NCI-H524 (cell line): ENCODE measurements at places on chromosomes 13 and 19.
A peak's percentile ranks its signal among the peaks of the same experiment; 100 is the strongest.

- no peak for DNase-seq
These were observed 19.3 kb downstream of the CCNE1 start for GRCh38 chr19:29831041-29831548.

DNA sequence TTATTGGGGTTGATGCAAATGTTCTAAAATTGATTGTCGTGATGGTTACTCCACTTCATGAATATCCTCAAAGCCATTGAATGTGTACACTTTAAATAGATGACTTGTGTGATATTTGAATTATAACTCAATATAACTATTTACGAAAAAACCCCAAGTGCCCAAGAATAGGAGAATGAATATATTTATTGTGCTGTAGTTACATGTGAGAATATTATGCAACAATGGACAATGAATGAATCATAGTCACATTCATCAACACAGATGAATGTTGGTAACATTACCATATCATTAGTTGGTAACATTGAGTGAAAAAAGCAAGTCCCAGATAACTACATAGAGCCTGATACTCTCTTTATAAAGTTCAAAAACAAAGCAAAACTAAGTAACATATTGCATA lies 127.8 kb upstream of the UBL3 start:
- DNase-seq: no peak

- DNase-seq: no peak
These were observed 26.0 kb upstream of the FBL start for GRCh38 chr19:39871886-39872866.

DNA sequence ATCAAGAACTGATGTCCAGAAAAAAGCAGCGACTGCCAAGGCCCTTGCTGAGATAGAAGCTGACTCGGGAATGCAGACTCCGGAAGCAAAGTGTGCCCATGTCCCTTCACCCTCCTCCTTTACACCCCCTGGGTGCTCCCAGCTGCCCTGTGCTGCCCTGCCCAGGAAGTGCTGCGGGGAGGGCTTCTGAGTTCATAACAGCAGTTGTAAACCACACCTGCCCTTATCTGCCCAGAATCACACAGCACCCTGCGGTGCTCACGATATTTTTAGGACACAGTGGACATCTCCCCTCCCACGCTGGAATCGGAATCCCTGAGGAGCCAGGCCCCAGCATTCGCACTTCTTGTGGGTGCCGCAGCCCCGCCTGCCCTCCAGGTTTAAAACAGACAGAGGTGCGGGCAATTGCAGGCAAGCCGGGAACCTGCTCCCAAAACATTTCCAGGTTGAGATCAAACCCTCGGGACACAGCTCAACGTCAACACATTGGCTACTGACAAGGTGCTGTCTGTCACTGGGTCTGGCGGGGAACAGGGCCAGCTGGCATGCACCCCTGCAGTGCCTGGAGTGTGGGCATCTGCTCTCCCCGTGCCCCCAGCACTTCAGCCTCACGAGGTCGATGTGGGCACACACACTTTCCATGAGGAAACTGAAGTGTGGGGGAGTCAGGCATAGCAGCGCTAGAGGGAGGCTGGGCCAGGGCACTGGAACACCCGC lies 36.8 kb downstream of the RAB20 start:
- DNase-seq: peak; percentile 62

GRCh38 chr13:30905932-30906383 lies at the start of gene MEDAG:
MEDAG (plus strand) TSS chr13:30906271; CDS start chr13:30906516, 245 bp downstream.
- no peak for DNase-seq

DNA sequence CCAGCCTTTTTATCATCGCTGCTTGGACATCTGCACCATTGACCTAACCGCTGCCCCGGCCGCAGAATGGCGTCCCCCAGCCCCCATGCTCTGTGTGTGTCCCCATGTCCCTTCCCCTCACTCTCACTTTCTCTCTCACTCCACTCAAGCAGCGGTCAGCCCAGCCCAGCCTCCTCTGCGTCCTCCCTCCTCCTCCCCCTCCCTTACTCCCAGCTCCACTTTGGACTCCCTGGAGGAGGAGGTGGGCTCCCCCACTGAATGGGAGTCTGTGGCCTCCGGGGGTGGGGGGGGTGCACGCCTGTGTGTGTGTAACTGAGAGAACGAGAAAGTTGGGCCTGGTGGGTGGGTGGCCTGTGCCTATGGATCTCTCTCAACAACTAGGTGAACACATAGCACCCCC lies 2.2 kb downstream of the MAP2K7 start:
- DNase-seq: no peak

GRCh38 chr13:110894086-110894485 lies 20.8 kb downstream of the ANKRD10 start:
- DNase-seq: no peak

DNA sequence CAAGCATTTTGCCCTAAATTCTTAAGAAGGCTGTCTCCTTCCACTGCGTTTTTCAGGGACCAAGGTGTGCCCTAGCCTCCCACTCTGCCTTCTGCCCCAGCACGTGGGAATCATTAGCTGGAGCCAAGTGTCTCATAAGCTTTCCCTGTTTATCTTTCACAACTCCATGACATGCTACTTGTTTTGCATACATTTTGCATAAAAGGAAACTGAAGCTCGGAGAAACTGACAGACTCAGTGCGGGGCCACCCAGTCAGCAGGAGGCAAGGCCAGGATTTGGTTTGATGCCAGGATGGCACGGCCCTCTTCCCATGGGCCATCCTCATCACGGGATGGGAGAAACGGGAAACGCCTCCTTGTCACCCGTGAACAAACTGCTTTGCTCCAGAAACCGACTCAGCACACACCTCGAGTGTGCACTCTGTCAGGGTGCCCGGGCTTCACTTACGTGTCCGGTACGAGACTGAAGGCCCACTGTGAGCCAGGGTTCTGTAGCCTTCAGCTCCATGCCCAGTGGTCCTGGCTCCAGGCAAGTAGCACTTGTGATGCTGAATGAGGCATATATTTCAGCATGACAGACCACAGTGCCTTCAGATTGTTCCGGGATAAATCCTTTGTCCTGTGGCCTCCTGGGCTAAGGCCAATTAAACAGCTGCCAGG lies 9.6 kb downstream of the CEBPA start:
- no peak for DNase-seq

DNA sequence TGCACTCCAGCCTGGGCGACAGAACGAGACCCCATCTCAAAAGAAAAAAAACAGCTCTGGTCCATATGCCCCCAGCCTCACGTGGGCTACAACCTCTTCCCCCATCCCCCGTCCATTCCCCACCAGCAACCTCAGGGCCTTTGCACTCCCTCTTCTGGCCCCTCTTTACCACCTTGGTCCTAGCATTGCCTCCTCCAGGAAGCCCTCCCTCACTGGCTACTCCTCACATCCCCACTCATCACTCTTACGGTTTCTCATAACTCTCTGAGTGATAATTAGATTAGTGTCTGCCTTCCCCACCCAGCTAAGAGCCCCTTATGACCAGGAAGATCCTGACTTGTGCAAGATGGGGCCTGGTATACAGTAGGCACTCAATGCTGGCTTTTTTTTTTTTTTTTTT lies 30.8 kb downstream of the IL12RB1 start:
- DNase-seq: no peak

GRCh38 chr19:10760273-10760944 lies 42.5 kb downstream of the DNM2 start:
- no peak for DNase-seq

GRCh38 chr19:4429256-4429655 lies 26.8 kb downstream of the CHAF1A start:
- no peak for DNase-seq

DNA sequence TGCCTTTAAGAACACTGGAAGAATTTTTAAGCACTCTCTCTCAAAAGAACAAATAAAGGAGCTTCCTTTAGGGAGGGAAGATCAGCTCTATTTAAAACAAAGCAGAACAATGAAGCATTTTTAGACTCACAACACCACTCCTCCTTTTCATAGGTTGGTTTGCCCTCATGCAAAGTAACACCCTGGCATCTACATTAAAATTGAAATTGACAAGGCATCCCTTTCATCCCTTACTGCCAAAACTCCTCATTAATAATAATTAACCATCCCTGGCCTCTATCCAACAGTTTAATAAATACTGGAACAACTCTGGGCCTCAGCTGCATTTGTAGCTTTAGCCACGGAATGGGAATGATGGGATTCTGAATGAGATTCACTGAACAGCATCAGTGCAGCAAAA lies 929.1 kb downstream of the PCDH9 start:
- no peak for DNase-seq

GRCh38 chr13:23289917-23290357 lies 109.2 kb downstream of the SGCG start:
- no peak for DNase-seq

- no peak for DNase-seq
These were observed 73.7 kb upstream of the SLC15A1 start for GRCh38 chr13:98826146-98826545.

- no peak for DNase-seq
These were observed 21.5 kb downstream of the DIS3 start for GRCh38 chr13:72760189-72760588.

GRCh38 chr19:19230999-19231398 lies 19.2 kb downstream of the NCAN start:
- peak; percentile 92 for DNase-seq

- peak; percentile 5 for DNase-seq
These were observed 2216.7 kb upstream of the PCDH20 start for GRCh38 chr13:63632321-63632720.

DNA sequence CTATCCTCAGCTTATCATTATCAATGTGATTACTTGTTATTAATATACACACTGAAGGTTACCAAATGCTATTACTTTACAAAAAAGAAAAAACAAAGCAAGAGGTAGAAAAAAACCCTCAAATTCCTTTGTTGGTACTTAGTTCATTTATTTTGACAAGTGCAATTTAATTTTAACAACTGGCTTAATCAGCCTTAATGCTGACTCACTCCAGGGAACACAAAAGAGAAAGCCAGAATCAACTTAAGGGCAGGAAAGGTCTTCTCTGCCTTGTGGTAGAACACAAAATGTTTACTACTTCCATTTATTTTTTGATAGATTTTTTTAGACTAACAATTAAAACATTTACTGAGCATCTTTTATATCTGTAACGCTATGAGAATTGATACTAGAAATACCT lies 417.1 kb downstream of the PCDH17 start:
- no peak for DNase-seq

- peak; percentile 54 for DNase-seq
These were observed 6.0 kb downstream of the RCN3 start for GRCh38 chr19:49533551-49534488.

- DNase-seq: no peak
These were observed 7.2 kb downstream of the HNRNPL start for GRCh38 chr19:38842439-38843174.

DNA sequence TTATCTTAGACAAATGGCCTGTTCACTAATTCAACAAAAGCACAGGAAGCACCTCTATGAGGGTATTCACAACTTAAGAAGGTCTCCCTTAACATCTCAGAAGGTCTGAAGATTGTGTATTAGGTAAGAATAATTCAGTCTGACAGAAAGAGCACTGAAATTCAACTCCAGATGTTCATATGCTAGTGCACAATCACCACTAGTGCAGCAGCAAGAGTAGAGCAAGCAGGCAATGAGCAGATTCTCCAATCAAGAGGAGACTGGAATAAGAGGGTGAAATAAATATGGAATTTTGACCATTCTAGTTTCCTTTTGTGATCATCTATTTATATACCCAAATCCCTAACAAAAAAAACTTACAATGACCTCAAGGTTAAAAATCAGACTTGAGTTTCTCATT lies 52.0 kb downstream of the MPHOSPH8 start:
- DNase-seq: no peak

DNA sequence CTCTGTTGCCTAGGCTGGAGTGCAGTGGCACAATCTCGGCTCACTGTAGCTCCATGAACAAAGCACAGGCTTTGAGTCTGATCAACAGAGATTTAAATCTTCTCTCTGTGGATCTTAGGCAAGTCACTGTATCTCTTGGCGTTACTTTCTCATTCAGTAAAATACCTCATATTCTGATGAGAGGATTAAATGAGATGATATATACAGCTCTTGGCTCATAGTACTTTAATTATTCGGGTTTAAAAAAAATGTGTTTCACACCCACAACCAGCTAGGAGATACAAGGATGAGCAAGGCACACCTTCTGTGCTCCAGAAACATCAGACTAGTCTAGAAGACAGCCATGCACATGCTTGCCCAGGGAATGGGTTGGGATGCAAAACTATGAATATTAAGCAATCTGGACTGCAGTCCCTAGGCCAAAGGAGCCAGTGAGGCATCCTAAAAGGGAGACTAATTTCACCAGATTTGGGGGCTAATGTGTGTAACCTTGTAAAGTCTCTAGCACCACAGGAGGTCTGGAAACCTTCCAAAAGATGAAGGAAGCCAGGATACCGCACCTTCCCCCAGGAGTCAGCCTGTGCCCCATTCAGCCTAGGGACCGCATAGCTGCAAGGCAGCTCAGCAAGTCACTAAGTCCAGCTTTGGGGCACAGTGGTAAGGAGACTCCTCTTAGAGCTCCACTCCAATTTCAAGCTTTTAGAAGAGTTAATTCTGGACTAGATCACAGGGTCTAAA lies 2.5 kb downstream of the VPS36 start:
- DNase-seq: peak; percentile 46

DNA sequence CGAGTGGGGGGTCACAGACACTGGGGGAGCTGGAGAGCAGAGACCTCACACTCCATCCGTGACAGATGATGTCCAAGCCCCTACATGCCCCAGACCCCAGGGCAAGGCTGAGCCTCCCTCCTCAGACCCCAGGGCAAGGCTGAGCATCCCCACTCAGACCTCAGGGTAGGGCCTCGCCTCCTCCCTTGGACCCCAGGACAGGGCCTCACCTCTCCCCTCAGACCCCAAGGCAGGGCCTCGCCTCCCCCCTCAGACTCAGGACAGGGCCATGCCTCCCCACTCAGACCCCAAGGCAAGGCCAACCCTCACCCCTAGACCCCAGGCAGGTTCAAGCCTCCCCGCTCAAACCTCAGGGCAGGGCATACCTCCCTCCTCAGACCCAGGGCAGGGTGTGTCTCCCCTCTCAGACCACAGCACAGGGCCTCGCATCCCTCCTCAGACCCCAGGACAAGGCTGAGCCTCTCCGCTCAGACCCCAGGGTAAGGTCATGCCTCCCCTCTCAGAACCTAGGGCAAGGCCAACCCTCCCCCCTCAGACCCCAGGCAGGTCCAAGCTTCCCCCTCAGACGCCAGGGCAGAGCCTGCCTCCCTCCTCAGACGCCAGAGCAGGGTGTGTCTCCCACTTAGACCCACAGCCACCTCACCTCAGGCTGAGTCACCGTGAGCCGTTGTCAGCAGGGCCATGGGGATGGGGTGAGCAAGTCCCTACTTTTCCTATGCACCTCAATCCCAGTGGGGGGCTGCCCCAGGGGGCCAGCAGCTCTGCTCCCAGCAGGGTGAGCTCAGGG lies 1.7 kb upstream of the S1PR4 start:
- DNase-seq: no peak

GRCh38 chr19:10270616-10271394 lies at the start of gene ICAM1:
ICAM1 (plus strand) TSS chr19:10271120; CDS start chr19:10271160, 40 bp downstream.
- DNase-seq: peak; percentile 49

- no peak for DNase-seq
These were observed 2.2 kb downstream of the ZIC2 start for GRCh38 chr13:99983499-99984401.

GRCh38 chr19:49987159-49987698 lies 26.3 kb upstream of the SIGLEC11 start:
- no peak for DNase-seq
